ENCODE measurements at places on chromosomes 1 and 21.

DNA sequence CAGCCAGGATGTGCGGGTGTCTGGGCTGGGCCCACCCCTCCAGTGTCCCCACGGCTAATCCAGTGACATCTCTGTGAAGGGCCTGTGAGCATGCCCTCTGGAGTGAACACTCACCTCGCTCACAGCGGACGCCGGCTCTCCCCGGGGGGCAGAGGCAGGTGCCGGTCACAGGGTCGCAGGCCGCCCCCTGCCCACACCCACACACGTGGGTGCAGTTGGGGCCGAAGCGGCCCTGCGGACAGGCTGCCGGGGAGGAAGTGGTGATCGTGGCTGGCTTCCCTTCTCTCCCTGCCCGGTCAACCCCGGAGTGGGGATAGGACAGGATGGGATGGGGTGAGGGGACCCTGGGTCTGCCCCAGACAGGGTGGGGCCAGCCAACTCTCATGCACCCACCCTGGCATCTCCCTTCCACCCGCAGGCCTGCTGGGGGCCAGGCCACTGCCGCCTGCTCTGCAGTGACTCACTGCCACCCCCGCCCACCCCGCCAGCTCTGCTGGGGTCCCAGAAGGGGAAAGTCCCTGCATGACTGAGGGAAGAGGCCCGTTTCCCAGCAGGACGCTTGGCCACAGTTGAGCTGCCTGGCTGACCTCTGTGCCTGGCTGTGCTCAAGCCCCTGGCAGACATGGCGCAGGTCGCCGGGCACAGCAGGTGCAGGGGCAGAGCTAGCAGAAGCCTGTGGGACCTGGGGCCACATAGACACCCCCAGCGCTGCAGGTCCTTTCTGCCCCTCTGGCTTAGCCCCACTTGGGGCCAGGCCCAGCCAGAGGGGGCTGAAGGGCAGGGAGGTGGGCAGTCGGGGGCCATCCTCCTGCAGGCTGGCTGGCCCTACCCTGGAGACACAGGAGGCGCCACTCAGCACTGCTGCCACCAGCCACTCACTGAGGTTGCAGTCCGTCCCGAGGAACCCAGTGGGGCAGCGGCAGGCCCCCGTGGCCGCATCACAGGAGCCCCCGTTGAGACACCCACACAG, 41.6 kb downstream of the ARHGEF16 start:
- no peak for ATAC-seq

- ATAC-seq, result no peak
These were observed 886.9 kb downstream of the AMY1C start for GRCh38 chr1:104636581-104636980.

GRCh38 chr1:199981584-199981983, 45.9 kb upstream of the NR5A2 start:
- ATAC-seq, result no peak

DNA sequence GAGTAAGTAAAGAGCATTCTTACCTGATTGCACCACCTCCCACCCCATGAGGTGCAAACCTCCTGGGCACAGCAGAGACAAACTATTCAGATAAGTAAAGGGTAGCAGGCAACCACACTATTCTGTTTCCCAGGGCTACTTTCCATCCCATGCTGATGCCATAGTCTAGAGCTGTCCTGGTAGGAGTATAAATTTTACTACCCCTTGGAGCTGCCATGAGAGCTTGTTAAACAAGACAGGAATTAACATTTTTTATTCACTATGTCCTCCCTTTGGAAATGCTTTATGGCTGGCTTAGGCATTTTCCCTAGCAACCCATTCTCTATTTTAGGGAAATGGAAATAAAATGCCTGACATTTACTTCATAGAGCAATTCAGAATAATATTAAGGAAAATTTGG, 324.6 kb upstream of the USP25 start:
- no peak for ATAC-seq

- ATAC-seq, result no peak
These were observed 199.2 kb downstream of the HLX start for GRCh38 chr1:221078260-221078965.

DNA sequence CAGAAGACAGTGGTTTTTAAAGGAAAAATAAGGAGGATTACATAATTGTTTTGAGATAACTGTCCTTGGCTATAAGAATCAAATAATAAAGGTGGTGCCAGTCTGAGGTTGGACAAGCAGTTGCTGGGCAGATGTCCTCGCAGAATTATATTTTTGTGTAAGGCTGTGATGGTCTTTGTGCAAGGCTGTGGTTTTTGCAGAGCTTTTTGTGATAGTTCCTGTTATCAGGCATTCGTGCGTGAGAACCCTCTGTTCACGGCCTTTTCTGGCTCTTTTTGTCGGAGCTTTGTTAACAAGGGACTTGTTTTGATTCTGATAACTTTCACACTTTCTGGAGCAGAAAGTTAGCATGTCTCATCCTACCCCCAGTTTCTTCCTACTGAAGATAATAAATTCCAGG, 33.4 kb downstream of the SH3BP5L start:
- no peak for ATAC-seq

DNA sequence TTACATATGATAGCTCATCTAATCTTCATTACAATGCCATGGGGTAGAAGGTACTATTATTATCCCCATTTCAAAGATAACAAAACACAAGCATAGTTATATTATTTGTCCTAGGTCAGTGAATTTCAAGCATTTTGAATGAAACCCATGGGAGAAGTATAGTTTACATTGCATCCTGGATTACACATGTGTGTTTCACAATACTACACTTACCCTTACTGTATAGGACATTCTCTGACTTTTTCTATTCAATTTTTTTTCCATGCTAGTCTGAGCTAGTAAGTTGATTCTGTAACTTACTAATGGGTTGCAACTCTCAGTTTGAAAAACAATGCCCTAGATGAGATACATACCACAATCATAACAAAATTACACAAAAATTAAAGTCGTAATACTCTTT, 8.7 kb upstream of the GPX7 start:
- ATAC-seq, result no peak

- no peak for ATAC-seq
These were observed 120.8 kb upstream of the DSCAM start for GRCh38 chr21:40967771-40968170.

DNA sequence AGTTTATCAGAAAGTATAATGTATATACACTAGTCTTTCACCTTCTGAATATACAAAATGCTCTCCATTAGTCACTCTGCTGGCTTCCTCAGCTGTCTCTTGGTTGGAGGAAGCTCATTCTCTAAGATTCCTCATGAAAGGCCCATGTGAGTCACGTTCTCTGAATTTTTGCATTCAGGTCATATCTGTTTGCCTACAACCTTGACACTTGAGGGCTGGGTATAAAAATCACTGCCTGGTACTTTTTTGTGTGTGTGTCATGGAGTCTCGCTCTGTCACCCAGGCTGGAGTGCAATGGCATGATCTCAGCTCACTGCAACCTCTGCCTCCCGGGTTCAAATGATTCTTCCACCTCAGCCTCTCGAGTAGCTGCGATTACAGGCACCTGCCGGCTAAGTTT, 2.8 kb upstream of the GALNT2 start:
- ATAC-seq, result no peak

GRCh38 chr1:223621312-223621734, 44.2 kb downstream of the CAPN8 start:
- ATAC-seq, result no peak

- ATAC-seq, result no peak
These were observed 36.7 kb downstream of the FMN2 start for GRCh38 chr1:240128366-240128765.

DNA sequence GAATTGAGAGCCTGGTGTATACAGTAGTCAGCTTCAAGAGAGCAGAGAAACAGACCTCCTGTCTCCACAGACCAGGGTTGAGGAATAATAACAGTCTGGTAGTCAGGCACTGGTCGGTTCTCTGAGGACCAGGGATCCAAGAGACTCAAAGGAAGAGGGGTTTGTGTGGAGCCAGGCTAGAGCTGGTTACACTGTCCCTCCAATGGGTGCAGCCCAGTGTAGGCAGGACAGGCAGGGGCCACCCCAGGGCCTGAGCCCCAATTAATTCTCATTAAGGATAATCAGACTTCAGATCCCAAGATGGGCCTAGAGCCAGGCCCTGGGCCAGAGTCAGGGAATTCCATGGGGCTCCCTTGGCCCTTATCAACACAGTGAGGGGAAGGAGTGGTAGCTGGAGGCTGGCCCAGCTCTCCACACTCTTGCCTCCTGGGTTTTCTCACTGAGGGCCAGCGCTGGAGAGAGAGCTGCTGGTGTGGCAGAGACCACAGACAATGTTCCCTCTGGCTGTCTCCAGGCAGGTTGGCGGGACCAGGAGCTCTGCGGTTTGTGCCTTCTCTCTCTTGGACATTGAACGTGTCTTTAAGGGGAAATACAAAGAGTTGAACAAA, 9.1 kb downstream of the SEMA4A start:
- ATAC-seq, result no peak

GRCh38 chr1:43648221-43648847, 1.6 kb upstream of the KDM4A start:
- ATAC-seq, result no peak

- ATAC-seq, result no peak
These were observed 22.9 kb downstream of the RRP1 start for GRCh38 chr21:43812139-43812821.

- no peak for ATAC-seq
These were observed 2222.6 kb downstream of the MRPL39 start for GRCh38 chr21:23384679-23385078.

GRCh38 chr1:186736971-186737685, 56.9 kb upstream of the PTGS2 start:
- ATAC-seq, result no peak

GRCh38 chr1:183909672-183910071, 104.8 kb downstream of the RGL1 start:
- ATAC-seq, result no peak

DNA sequence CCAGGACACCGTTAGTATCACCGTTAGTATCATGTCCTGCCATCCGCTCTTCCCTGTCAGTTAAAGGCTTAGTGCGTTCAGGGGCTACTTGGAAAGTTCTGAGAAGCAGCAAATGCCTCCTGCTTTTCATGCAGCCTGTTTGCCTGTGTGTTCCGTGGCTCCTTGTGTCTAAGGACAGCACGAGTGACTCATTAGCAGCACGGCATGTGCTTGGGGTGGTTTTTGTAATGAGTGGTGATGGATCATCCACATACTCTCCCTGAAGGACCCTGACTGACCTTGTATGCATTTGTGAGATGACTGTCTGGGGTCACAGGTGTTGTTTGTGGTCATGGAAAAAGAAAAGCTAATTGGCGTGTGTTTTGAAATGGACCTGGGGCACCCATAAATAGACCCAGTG, 221.9 kb downstream of the PBX1 start:
- ATAC-seq, result peak; percentile 81

DNA sequence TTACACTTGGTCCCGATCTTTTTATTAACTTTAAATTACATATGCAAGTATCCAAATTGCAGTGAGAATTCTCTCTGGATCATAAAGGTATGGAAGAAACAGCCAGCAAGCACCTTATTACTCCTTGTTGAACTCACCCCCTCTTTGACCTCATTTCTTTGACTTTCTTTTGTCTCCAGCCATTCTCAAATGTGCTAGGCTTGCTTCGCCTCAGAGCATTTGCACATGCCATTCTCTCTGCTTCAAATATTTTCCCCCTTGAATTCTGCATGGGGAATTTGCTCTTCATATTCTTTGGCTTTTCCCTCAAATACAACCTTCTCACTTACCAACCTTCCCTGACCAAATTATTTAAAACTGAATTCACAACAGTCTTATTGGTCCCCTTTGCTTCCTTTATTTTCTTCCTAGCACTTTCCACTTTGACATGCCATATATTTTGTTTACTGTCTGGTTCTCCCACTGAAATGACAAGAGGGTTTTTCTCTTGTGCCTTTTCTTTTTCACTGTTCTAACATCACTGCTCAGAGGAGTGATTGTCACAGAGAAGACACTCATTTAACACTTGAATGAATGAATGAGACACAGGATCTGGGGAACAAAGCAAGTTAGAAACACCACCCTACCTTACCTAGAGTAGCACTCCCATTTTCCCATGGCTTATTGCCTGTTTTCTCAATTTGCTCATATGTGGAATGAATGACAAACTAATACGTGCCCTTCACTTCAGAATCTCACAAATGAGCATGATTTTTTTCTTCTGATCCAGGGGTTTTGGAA, 1.4 kb upstream of the PGBD2 start:
- ATAC-seq, result no peak

DNA sequence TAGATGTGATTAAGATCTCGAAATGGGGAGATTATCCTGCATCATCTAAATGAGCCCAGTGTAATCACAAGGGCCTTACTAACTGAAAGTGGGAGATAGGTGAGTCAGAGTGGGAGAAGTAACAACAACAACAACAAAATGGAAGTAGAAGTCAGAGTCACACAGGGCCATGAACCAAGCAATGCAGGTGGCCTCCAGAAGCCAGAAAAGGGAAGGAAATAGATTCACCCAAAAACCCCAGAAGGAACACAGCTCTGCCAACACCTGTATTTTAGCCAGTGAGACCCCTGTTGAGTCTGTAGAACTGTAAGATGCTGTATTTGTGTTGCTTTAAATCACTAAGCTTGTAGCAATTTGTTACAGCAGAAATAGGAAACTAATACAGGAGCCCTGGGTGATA, 4.1 kb downstream of the TAGLN2 start:
- ATAC-seq, result no peak

GRCh38 chr1:35726450-35727433, 8.1 kb upstream of the C1orf216 start:
- ATAC-seq, result peak; percentile 85

- ATAC-seq, result no peak
These were observed 126.2 kb upstream of the SERBP1 start for GRCh38 chr1:67556297-67556900.

DNA sequence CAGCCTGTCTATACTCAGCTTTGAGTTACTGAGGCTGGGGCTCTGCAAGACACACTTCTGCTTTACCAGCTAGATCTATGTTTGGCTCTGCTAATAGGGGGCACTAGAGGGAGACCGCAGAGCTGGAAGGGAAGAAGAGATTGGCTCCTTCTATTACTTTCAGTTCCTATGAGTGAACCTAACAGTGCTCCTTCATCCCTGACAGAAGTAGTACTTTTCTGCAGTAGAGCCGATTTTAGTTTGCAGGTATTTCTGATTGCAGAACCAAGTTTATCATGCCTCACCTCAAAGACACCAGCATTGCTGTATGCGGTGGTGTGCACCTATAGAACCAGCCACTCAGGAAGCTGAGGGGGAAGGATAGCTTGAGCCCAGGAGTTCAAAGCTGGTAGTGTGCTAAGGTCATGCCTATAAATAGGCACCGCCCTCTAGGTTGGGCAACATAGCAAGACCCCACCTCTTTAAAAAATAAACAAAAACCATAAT, 5.7 kb upstream of the ZDHHC18 start:
- no peak for ATAC-seq
